ENCODE measurements at places on chromosomes 6 and 20. TPM values are rescaled to one million over a fixed set of nuclear protein-coding genes. Genes with fewer than 3 reads are reported as not detected.

Gene OTOR
- total RNA-seq, result not detected

Gene SNAP25
- total RNA-seq, result 5.1 TPM

Gene SLC17A9
- total RNA-seq, result 21.3 TPM

Gene OR2H1
- not detected for total RNA-seq

Gene EFCAB8
- total RNA-seq, result under 0.01 TPM

Gene IMPG1
- total RNA-seq, result not detected

Gene LY6G5B
- total RNA-seq, result 0.84 TPM

Gene OXT
- total RNA-seq, result not detected

Gene FAM83C
- not detected for total RNA-seq

Gene LGSN
- total RNA-seq, result not detected

Gene FBXL4
- total RNA-seq, result 9.2 TPM

Gene FERMT1
- 4.9 TPM for total RNA-seq

Gene BEND3
- total RNA-seq, result 1.3 TPM

Gene C6orf136
- total RNA-seq, result 6.8 TPM

Gene C6orf132
- 5.9 TPM for total RNA-seq

Gene REPS1
- total RNA-seq, result 26.2 TPM

Gene PPP1R16B
- not detected for total RNA-seq

Gene TREM1
- 0.15 TPM for total RNA-seq

Gene RGS19
- total RNA-seq, result 10.7 TPM

Gene TSHZ2
- under 0.01 TPM for total RNA-seq

Gene PRR18
- total RNA-seq, result not detected

Gene ZNF343
- total RNA-seq, result 5.0 TPM

Gene GFRAL
- not detected for total RNA-seq

Gene LY6G6D
- total RNA-seq, result not detected

Gene OR2J3
- total RNA-seq, result not detected

Gene SIGLEC1
- not detected for total RNA-seq

Gene LTB
- not detected for total RNA-seq

Gene PSORS1C2
- total RNA-seq, result not detected

Gene ENPP4
- 0.59 TPM for total RNA-seq

Gene POPDC3
- 7.7 TPM for total RNA-seq

Gene WFDC10B
- total RNA-seq, result not detected

Gene HEBP2
- total RNA-seq, result 40.3 TPM

Gene LRRN4
- 0.15 TPM for total RNA-seq

Gene MYB
- 0.45 TPM for total RNA-seq

Gene CRISP2
- not detected for total RNA-seq

Gene PHF20
- 27.6 TPM for total RNA-seq

Gene HLA-A
- 133 TPM for total RNA-seq
